ENCODE measurements at places on chromosomes 2 and 18.

- peak; percentile 64 for DNase-seq
Observed at GRCh38 chr2:188079196-188079595, 212.5 kb upstream of the GULP1 start.

DNA sequence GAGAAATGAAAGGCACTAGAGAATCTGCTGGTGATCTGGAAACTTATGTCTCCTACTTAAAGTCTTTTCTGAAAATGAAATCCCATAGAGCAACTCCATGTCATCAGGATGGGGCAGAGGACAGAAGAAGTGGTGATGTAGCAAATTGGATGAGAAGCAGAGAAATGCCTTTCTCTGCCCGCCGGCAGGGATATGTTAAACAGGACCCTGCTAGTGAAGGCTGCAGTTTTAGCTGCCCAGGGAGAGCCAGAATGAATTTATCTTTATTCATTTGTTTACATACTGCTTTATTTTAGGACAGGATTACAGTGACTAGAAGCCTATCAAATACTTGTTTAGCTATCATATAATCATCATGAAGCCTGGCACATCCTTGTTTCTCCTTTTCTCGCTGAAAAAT lies 247.0 kb downstream of the DOK6 start:
- DNase-seq: no peak

DNA sequence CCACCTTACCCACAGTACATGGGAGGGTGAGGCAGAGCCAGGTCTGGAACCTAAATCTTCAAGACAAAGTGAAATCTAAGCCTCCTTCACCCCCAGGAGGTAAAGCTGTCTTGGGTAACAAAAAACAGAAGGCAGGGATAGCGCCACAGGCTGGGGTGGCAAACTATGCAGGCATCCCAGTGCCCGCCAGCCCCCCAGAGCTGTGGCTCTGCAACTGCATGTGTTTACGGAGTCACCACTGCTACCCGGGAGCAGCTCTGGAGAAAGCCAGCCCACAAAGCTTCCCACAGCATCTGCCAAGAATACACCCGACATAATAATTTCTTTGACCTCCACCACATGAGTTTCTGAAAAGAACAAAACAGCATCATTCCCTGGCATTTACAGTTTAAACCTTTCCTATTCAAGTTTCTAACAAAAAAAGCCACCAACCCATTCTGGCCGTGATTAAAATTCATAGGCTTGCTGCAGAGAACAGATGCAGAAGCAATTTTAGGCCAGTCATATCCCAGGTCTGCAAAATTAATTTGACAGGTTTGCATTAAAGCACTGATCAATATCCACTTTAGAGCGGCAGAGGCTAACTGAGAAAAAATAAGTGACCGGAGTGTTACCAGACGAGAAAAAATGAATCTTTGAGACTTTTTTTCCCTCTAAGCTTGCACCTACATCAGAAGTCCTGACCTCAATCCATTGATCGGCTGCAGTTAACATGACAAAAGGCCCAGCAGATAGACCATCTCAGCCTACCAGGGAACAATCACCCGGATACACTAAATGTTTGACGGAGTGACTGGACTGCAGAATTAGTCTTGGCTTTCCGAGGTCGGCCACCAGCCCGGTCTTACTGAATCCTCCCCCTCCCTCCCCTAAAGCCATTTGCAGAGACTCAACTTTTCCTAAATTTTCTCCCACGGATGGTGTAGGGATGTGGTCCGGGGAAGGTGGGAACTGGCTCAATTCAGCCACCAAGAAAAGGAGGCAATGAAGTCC lies 309.6 kb upstream of the SKOR2 start:
- no peak for DNase-seq

- DNase-seq: no peak
Observed at GRCh38 chr18:11119959-11120587, 29.3 kb downstream of the PIEZO2 start.

GRCh38 chr18:22399949-22400348 lies 17.8 kb downstream of the CTAGE1 start:
- DNase-seq: no peak

- no peak for DNase-seq
Observed at GRCh38 chr2:15956751-15957736, 16.7 kb downstream of the MYCN start.

- peak; percentile 43 for DNase-seq
Observed at GRCh38 chr2:232438951-232439757, 16.8 kb upstream of the ALPI start.

DNA sequence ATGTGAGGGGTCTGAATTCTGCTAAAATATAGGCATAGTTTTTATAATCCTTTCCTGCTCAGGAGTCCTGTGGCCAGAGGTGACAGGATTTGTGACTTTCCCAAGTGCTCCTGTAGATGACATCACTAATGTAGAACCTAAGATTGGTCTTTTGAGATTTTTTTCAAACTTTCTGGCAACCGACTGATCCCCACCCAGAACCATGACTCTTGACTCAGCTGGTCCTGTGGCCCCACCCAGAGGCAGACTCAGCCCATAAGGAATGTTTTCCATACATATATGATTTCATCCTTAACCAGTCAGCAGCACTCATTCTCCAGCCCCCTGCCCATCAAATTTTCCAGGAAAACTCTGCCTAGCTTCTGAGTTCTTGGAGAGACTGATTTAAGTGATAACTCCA lies 46.8 kb downstream of the COMMD1 start:
- DNase-seq: no peak

GRCh38 chr2:237354892-237355291 lies 59.1 kb downstream of the COL6A3 start:
- peak; percentile 97 for DNase-seq

- DNase-seq: peak; percentile 88
Observed at GRCh38 chr2:74833418-74834233, at the start of gene HK2. Gene HK2, plus strand, starts transcription at chr2:74834127. Its CDS starts 454 bp downstream, at chr2:74834581.

DNA sequence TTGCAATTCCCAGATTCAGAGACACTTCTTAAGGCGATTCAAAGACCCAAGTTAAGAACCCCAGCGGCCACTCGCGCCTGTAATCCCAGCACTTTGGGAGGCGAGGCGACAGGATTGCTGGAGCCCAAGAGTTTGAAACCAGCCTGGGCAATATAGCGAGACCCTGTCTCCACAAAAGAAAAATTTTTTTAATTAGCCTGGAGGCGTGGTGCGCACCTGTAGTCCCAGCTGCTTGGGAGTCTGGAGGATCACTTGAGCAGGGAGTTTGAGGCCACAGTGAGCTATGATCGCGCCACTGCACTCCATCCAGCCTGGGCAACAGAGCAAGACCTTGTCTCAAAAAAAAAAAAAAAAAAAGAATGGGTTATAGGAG lies 585 bp upstream of the ANAPC1 start:
- DNase-seq: no peak

DNA sequence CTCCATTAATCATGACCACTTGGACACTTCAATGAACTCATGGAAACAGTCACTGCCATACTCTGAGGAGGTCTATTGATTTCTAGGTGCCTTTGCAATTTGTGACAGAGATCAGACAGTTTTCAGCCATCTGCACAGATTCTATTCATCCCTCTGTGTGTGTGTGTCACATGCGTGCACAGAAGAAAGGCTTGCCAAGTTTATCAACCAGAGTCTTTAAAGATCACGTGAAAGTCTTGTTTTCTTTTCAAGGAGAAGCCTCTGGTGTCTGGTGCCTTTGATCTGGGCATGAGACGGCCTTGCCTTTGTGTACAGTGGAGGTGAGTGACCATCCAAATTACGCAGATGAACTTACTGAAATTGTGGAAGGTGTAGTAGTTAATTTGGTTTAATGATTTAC lies 164.2 kb downstream of the VAPA start:
- no peak for DNase-seq

GRCh38 chr2:152559008-152559407 lies 158.3 kb downstream of the PRPF40A start:
- DNase-seq: no peak

DNA sequence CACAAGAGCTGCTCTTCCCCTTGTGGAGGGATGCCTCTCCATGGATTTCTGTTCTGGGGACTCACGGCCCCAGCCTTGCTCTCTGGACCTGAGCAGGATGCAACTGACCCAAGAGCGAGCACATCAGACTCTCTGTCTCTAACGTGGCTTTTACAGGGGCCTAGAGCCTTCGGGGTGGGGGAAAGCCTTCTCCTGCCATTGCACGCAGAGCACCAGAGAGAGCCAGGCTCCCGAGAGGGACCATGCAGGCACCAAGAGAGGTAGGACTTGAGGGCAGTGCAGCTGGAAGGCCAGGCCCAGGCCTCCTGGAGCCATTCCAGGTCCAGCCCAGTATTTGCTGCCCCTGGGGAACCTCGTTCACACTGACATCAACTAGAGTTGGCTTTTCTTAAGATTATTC lies 475.6 kb upstream of the MYT1L start:
- no peak for DNase-seq

- no peak for DNase-seq
Observed at GRCh38 chr2:125710561-125710960, 945.4 kb upstream of the GYPC start.

DNA sequence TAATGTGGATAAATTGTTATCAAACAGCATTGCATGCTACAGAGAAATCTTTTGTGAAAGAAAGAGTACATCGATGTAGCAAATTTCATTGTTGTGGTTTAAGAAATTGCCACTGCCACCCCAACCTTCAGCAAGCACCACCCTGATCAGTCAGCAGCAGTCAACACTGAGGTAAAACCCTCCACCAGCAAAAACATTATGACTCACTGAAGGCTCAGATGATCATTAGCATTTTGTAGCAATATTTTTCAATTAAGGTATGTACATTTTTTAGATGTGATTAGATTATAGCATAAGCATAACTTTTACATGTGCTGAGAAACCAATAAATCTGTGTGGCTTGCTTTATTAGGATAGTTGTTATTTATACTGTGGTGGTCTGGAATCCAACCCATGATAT lies 75.5 kb downstream of the ZNF385B start:
- no peak for DNase-seq

Measured in MCF 10A (cell line).